Stimulated activated naive CD8-positive, alpha-beta T cell treated with anti-CD3 and anti-CD28 coated beads, Interleukin-15, Interleukin-2, amounts not matched to agents 100 U/mL and 50 U/mL, for 24 hours (primary cell): ENCODE measurements at places on chromosomes 1 and 21.
A peak's percentile ranks its signal among the peaks of the same experiment; 100 is the strongest.

DNA sequence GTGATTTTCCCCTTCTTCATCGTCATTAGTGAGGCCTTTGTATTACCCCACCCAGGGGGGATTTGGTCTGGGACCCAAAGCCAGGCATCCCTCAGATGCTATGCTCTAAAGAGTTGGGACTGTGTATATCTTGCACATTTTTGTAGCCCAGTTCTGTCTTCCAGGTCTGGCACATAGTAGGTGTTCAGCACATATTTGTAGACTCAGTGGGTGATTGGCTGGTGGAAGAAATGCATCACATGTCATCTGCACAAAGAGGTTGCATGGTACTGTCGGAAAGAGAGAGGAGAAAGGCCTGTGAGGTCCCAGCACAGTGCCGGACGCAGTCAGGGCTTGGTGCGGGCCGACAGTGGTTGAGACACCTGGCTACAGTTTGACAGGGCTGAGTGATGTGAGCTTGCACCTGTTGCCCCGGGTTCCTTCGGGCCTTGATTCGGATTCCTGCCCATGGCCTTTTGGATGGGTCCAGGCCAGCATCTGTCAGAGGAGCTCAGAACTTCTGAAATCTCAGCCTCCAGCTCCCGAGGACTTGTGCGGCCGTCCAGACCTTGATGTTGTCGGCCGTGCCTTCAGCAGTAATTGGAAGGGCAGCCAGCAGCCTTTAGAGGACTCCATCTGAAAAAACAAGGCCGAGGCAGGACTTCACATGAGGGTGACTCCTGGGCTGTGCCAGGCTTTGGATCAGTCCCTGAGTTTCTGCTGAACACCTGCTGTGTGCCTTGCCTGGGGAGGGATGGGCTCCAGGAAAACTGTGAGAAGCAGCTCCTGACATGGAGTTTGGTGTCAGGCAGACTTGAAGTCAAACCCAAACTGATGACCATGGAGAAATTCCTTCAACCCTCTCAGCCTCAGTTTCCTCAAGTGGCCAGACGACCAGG lies 40.9 kb upstream of the PADI1 start:
- no peak for DNase-seq

DNA sequence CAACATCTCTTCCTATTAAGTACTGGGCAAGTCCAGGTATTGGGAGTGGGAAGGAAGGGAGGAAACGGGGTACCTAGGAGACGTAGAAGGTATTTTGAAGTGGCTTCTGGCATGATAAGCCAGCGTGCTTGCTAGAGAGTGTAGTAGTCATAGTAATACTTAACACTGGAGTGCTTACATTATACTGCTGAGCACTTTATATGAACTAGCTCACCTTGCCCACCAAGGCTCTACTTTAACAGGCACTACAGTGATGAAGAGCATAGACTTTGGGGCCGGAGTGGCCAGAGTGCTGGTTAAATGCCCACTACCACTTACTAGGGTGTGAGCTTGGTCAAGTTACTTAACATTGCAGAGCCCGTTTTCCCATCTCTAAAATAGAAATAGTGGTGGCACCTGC lies 61.7 kb downstream of the ACP6 start:
- DNase-seq: no peak

GRCh38 chr1:94651076-94651475 lies 109.5 kb upstream of the F3 start:
- DNase-seq: no peak

DNA sequence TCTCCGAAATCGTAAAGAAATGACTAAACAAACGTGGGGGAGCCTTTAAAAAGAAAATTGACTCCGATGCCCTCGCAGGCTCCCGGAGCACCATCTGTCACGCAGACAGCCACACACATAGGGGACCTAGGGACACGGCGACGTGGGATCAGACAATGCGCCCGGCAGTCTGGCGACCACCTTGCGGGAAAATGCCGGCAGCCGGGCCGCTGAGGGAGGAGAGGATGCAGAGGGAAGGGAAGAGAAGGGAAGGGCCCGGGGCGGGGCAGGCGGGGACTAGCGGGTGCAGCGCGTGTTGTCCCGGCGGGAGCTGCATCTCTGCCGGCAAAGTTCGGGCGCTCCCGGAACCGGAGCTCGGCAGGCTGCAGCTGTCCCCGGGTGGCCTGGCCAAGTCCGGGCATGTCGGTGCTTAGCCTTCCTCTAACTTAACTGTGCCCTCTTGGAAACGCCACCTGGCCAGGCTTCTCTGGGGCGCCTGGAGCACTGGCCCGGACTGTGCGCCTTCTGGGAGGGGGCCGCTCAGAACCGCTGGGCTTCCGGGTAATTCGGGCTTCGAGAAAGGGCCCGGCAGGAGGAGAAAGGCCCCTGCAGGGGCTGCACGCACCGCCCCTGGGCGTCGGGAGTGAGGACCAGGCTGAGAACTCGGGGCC lies 1.8 kb downstream of the NHLH2 start:
- DNase-seq: peak; percentile 15

- no peak for DNase-seq
These were observed 2.2 kb upstream of the NBPF1 start for GRCh38 chr1:16615253-16616252.
